Sigmoid colon (tissue), 7 donors: ENCODE measurements at places on chromosomes 1 and 21. TPM values are rescaled to one million over a fixed set of nuclear protein-coding genes. Genes with fewer than 3 reads are reported as not detected.

ATP5PO gene
- total RNA-seq = 414 TPM

DDAH1 gene
- 17.1 TPM for total RNA-seq

ELAPOR1 gene
- 0.55 TPM for total RNA-seq

- DNase-seq = peak; percentile 79
Observed at GRCh38 chr1:48470481-48470855, 1.5 kb downstream of the SPATA6 start.

- no peak for DNase-seq
Observed at GRCh38 chr1:184620469-184620868, 134.2 kb downstream of the EDEM3 start.

DNA sequence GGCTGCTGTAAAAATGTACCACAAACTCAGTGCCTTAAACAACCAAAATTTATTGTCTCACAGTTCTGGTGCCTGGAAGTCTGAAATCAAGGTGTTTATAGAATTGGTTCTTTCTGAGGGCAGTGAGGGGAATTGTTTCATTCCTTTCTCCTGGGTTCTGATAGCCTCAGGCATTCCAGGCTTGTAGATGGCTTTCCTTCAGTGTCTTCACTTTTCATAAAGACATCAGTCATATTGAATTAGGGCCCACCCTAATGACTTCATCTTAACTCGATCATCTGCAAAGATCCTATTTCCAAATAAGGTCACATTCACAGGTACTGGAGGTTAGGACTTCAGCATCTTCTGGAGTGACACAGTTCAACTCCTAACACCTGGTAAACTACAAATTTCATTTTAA is 15.0 kb downstream of the CDKN2C start:
- no peak for DNase-seq

DNA sequence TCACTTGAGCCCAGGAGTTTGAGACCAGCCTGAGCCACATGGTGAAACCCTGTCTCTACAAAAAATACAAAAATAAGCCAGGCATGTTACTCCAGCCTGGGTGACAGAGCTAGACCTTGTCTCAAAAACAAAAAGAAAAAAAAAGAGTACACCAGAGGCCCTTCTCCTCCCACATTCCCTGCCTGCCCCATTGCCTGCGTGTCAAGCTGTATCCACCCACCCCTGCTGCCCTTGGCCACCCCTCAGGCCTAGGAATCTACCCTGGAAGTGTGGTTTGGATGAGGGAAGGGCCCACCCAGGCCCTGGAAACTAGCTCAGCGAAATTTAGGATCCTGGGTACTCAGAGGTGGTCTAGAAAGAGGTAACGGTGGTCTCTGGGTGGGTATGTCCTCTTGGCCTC is 25.7 kb upstream of the WASF2 start:
- no peak for DNase-seq

GRCh38 chr1:233700338-233700737 is 86.4 kb downstream of the KCNK1 start:
- no peak for DNase-seq

DNA sequence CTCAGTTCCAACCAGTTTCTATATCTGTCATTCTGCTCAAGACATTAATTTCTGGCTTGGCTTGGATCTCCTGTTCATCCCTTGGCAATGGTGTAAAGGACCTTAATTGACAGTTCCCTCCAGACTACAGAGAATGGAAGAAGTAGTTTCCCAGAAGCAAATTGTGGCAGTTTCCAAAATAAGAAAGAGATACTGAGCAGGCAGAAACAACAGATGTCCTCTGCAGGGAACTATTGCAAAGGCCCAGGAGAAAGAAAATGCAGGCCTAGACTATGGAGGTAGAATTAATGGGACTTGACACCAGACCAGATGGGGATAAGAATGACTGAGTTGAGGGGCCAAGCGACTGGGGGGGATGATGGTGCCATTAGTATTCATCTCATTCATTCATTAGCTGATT is 6.1 kb upstream of the AK2 start:
- DNase-seq = no peak

GRCh38 chr1:224358237-224358636 is 1.6 kb downstream of the CNIH4 start:
- no peak for DNase-seq

- no peak for DNase-seq
Observed at GRCh38 chr1:33396188-33397124, 34.4 kb downstream of the PHC2 start.

- no peak for DNase-seq
Observed at GRCh38 chr1:51247499-51247898, 11.4 kb downstream of the RNF11 start.

DNA sequence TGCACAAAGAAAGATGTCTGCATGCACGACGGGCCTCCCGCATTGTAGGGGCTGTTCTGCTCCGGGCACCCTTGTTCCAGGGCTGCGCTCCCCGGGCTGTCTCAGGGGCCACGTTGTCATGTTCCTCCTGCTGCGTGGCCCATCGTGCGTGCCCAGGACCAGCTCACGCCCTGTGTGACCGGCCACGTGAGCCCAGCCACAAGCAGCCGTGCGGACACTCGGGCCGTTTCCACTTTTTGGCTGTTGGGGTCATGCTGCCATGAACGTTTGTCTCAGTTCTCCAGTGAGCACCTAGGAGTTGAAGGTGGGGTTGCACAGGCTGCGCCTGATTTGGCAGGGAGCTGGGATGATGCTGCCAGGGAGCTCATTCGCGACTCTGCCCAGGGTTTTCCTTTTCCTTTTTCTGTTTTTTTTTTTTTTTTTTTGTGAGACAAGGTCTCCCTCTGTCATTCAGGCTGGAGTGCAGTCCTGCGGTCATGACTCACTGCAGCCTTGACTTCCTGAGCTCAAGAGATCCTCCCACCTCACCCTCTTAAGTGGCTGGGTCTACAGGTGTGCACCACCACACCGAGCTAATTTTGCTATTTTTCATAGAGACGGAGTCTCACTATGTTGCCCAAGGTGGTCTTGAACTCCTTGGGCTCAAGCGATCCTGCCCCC is 17.4 kb downstream of the PDXK start:
- DNase-seq = peak; percentile 60

GRCh38 chr1:68377098-68377497 is 72.7 kb downstream of the RPE65 start:
- DNase-seq = no peak

DNA sequence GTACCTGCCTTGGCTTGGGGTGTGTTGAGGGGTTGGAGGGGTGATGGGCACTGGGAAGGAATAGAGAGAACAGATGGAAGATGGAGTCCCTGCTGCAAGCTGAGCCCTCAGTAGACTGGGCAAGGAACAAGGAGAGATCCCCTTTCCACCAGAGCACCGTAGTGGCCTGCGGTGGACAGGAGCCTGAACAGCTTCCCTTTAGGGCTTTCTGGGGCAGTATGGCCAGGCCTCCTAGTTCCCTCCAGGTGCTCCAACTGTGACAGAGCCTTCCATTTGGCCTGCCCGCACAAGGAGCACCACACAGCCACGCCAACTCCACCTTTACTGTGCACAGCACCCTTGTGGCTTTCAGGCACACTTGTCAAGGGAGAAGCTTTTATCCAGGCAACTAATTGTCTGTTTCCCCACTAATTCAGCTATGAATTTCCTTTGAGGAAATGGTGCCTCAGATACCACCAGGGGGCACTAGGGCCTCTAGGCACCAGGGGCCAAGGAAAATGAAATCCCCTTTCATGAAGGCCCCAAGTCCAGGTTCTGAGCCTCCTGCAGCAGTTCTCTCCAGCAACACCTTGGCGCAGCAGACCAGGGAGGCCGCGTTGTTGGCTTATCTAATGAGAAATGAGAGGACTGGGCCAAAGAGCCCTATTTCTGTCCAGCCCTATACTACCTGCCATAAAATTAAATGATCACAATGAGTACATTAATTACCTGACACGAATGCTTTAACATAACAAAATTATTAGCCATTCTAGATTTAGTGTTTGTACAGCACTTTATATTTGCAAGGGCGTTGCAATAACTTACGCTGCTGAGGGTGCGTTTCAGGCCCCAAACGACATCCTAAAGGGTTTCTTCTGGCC is 23.1 kb upstream of the ERI3 start:
- DNase-seq = no peak

GRCh38 chr1:153397924-153398651 is 7.2 kb upstream of the S100A8 start:
- no peak for DNase-seq

DNA sequence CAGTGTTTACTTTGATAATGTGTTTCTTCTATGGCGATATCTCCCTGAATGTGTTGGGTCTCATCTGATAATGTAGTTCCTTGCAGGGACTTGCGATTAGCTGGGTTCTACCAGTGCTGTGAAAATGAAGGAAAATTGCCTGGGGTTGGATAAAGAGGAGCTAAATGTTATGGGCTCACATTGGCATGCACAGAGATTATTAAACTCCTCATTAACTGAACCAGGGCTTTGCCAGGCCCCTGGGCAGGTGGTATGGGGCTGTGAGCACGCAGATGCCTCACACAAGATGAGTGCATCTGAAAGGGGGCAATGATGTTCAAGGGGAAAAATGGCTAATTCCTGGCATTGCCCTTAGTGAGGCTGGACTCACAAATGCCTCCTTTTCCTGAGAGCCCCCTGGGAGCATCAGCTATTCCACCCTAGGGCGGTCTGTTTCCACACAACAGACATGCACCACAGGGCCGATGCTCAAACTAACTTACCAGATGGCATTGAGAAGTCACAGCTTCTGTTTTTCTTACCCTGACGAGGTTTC is 321.1 kb downstream of the SEC16B start:
- no peak for DNase-seq

- DNase-seq = no peak
Observed at GRCh38 chr1:187091666-187092065, 262.9 kb downstream of the PLA2G4A start.

GRCh38 chr1:220356981-220357850 is 85.0 kb upstream of the RAB3GAP2 start:
- DNase-seq = no peak

- DNase-seq = no peak
Observed at GRCh38 chr1:198612471-198613260, 26.2 kb upstream of the PTPRC start.

GRCh38 chr1:210525716-210526454 is 197.2 kb downstream of the HHAT start:
- no peak for DNase-seq

DNA sequence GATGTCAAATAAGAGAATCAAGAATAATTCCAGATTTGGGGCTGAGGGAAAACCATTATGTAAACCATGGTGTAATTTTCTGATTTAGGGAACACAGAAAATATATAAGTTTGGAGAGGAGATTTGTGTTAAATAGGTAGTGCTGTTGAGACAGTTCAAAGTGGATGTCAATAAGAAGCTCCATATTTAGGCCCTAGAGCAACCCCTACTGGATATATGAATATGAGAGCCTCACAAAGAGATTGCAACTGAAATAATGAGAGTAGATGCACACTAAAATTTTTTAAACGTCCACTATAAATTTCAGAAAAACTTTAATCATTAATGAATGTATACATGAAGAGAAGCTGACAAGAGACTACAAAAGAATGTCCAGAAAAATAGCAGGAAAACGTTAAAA is 1447.8 kb upstream of the PRMT6 start:
- DNase-seq = no peak

GRCh38 chr1:1163538-1164070 is 10.1 kb upstream of the TTLL10 start:
- DNase-seq = no peak

- no peak for DNase-seq
Observed at GRCh38 chr21:25985990-25986389, 184.6 kb downstream of the APP start.

DNA sequence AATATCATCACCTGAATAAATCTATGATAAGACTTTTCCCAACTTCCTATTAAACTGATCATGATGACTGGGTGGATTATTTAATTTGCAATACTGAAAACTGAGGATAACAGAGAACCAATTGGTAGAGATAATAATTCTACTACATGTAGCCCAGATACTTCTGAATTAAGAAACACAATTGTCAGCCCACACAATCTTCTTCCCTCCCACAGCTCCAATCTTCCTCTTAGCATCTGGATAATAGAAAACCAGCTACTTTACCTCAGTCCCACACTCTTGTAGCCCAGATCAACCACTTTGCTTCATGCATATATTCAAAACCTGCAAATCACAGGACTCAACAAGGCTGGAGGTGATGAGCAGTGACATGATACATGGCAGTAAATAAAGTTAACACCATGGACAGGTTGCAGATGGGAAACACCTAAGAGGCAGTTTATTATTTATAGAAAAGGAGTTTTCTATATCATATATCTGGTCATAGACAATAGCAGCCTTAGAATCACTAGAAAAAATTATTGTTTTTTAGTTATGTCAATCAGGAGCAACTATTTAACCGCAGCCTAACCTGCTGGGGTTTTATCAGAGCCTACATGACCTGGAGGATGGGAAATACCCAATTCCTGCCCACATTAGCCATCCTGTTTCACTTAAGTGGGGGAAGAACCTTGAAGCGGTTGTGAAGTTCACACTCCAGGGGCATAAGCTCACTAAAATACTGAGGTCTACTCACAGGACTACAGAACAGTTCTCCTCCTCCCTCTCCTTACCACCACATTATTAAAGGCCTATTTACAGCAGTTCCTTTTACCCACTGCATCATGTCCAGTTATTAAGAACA is 16.7 kb downstream of the FRRS1 start:
- no peak for DNase-seq
